ENCODE measurements at places on chromosomes 5 and 9. TPM values are rescaled to one million over a fixed set of nuclear protein-coding genes. Genes with fewer than 3 reads are reported as not detected.

The SPINK7 gene
- total RNA-seq = not detected

The HTR1A gene
- total RNA-seq = not detected

The HRCT1 gene
- total RNA-seq = 5.2 TPM

The HAND1 gene
- total RNA-seq = not detected

The TMEM8B gene
- total RNA-seq = 6.7 TPM

The SEMA5A gene
- total RNA-seq = 7.9 TPM

The BRINP1 gene
- not detected for total RNA-seq

The OR1J2 gene
- not detected for total RNA-seq

The NMUR2 gene
- total RNA-seq = not detected

The CA9 gene
- not detected for total RNA-seq

The CCDC183 gene
- total RNA-seq = 0.71 TPM

The ANXA1 gene
- 1,420 TPM for total RNA-seq

The LIX1 gene
- total RNA-seq = not detected

DNA sequence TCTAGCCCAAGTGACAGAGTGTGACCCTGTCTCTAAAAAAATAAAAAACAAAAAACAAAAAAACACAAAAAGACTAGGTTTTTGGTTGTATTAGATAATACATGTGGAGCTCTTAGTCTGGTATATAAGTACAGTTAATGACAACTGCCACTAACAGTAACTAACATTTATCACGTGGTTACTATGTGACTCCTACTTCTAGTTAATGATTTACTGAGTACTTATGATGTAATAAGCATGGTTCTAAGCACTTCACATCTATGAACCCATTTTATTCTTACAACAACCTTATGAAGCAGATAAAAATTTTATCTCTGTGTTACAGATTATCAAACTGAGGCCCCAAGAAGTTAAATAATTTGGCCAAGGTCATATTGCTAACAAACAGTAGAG lies 6.1 kb upstream of the TMEFF1 start:
- no peak for DNase-seq

DNA sequence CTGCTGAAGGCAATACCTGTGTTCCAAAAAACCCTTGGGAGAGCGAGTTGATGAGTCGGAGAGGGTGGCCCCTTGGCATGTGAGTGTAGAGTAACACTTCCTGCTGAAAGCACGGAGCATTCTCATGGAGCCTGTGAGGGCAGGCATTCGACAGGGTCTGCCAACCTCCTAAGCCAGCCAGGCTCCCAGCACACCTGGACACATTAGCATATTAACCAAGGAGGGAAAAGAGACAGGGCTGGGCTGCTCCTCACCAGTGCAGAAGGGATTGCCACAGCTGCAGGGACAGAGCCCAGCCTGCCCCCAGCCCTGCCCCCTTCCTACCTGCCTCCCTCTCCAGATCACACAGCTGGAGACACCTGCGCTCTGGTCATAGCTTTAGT lies 46.4 kb upstream of the SEMA4D start:
- peak; percentile 37 for DNase-seq

- DNase-seq = no peak
Observed at GRCh38 chr9:1052365-1053281, 2.5 kb downstream of the DMRT2 start.

- no peak for DNase-seq
Observed at GRCh38 chr9:95511952-95512708, 4.6 kb downstream of the PTCH1 start.

DNA sequence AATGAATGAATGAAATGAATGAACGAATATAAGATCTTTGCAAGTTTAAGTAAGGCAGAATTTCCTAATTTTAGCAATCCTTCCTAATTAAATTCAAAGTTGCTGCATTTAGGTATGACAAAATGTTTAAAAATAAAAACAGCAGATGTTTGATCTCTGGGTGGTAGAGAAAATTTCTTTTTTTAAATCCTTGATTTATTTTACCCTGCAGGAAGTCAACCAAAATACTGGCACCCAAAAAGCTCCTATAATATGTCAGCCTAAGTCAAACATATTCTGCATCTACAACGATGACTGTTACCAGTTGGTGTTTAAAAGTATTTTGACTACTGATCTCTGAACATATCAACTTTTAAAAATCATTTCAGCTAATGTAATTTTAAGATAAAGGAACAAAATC lies 58.4 kb downstream of the TTC39B start:
- DNase-seq = no peak

DNA sequence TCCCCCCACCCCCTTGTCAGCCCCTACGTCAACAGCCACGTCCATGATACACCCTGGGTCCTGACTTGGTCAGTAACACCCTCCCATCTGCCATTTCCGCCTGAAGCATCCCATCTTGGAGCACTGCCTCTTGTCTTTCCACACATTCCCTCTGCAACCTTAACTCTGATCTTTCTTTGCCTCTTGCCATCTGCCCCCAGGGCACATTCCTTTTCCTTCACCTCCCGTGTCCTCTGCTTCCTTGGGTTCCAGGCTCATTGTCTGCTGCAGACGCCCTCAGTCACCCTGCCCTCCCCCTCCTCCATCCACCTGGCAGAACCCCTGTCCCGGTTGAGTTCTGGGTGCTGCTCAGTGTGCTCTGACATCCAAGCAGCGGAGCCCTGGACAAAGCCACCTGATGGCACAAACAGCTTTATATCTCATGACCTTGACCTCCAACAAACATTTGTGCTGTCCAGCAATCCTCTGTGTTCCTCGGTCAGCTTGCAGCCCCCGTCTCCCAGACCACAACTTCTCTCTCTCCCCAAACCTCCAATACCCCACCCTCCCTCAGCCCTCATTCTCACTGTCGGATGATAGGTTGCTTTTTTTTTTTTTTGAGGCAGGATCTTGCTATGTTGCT lies 97.7 kb upstream of the IER5L start:
- peak; percentile 64 for DNase-seq

GRCh38 chr5:149300441-149300840 lies 28.8 kb downstream of the AFAP1L1 start:
- no peak for DNase-seq

GRCh38 chr5:177403102-177403791 lies 2.8 kb upstream of the PFN3 start:
- DNase-seq = no peak

DNA sequence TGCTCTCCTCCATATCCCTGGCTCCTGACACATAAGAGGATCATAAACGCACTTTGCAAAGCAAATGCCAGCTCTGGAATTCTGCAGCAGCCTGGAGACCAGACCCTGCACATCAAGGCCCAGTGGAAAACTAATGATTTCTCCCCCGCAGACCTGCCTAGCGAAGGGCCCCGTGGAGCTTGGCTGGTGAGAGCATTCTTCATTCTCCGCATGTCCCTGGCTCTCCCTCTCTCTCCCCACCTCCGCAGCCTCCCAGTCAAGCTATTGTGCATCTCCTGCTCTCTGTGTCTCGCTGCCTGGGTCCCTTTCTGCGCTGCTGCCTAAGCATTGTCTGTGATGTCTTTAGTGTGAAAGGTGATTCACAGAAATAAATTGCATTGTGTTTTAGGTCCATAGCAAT lies 46.7 kb downstream of the GRIA1 start:
- no peak for DNase-seq

- no peak for DNase-seq
Observed at GRCh38 chr9:124613849-124614248, 106.7 kb upstream of the NR5A1 start.

- no peak for DNase-seq
Observed at GRCh38 chr5:128216860-128217531, 133.4 kb downstream of the SLC12A2 start.

- DNase-seq = no peak
Observed at GRCh38 chr9:89638893-89639292, 34.1 kb downstream of the GADD45G start.

- no peak for DNase-seq
Observed at GRCh38 chr5:171634511-171634910, 151.1 kb upstream of the SMIM23 start.

GRCh38 chr5:61534481-61535267 lies 202.6 kb downstream of the ZSWIM6 start:
- DNase-seq = no peak

DNA sequence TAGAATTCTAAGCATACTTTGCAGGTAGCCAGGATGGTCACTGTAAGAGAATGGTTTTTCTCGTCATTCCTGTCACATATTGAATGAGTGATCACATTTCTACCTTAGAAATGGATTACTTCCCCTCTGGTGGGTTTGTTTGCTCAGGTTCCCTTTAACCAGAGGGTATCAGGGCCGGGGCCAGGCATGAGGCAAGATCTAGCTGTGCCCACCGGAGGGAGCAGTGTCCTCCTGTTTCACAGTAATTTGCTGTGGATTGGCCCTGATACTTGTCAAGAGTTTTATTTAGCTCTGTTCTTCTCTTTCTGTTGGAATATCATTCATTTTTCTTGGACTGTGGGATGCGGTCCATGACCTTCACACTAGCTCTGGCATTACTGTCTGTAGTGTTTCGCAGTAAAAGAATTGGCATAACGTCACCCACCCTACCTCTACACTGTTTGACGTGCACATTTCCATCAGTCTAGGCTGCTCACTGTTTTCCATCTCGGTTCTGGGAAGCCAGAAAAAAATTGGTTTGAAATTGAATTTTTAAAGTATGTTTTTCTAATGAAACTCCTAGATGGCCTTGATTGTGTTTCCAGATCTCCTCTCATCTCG lies 42.4 kb upstream of the ZBED3 start:
- DNase-seq = no peak

DNA sequence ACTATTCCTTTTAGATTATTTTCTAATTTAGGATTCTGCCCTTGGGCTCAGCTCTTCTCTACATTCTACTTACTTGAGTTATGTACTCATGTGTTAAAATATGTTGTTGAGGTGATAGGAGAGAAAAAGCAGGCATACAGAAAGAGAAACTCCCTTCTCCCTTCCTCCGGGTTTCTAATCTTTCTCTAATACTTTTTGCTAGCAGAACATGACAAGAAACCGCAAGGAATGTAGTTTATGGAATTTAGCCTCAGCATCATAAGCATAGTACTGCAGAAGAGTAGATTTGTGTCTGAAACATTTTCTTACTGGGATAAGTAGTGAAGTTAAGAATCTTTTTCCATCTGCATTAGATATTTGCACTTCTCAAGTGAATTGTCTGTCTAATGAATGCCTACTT lies 139.5 kb upstream of the CYLC2 start:
- no peak for DNase-seq

DNA sequence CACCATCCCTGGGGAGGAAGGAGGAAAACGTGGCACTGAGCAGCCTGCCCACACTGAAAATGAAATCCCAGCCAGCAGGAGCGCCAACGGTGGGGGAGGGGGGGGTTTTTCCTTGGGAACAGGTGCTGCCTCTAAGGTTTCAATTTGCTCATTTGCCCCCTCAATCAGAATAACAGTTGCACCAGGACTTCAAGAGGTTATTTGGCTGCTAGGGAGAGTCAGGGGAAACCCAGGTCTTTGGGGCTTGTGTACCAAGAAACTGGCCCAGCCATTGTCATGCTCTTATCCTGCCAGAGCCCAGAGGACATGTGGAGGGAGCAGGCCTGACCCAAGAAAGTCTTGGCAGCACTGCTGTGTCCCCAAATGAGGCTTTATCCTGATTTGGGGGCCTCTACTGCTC lies 66.5 kb downstream of the NDFIP1 start:
- peak; percentile 57 for DNase-seq

GRCh38 chr5:37814699-37815098 lies 25.1 kb downstream of the GDNF start:
- no peak for DNase-seq

DNA sequence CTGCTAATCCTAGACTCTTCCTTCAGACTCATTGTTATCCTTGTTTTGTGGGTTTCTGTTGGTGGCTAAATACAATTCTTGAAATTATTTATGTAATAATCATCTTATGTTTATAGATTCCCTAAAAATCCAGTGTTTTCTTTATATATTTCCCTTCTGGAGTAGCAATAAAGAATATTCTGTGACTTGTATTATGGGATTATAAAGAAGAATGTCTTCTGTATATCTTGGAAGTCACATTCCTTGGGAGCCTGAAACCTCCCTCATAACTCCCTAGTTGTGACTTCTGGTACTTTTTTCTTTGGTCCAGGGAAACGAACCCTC lies 356.1 kb downstream of the TMEM167A start:
- DNase-seq = no peak

DNA sequence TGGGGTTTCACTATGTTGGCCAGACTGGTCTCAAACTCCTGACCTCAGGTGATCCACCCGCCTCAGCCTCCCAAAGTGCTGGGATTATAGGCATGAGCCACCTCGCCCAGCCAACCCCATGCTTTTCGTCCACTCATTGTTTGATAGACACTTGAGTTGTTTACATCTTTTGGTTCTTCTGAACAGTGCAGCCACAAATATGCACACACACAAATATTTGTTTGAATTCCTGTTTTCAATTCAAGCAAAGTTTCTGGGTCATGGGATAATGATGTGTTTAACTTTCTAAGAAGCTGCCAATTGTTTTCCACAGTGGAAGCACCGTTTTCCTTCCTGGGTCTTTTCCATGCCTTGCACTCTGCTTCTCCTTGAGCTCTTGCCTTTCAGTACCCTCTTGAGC lies 6.8 kb upstream of the PAEP start:
- DNase-seq = no peak

- no peak for DNase-seq
Observed at GRCh38 chr9:4366591-4367330, 66.9 kb upstream of the GLIS3 start.

GRCh38 chr5:174945853-174946252 lies 221.5 kb downstream of the MSX2 start:
- DNase-seq = no peak

- no peak for DNase-seq
Observed at GRCh38 chr9:133683586-133684120, 47.5 kb downstream of the DBH start.

DNA sequence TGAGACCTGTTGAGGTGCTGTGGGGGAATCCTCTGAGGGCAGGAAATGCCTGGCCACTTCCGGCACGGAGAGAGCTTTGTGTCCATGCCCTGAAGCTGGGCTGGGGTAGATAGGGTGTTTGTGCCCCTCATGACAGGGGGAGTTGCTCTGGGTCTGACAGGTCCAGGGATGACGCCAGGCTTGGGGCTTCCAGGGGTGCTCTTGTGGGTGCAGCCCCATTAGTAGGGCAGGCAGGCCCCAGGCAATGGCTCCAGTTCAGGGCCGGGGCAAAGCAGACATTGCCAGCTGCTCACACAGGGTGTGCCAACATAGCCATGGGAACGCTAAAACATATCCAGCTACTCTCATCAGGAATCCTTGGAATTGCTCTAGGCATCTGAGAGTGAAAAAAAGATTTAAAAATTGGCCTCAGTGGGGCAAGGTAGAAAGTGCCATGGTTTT lies 21.1 kb downstream of the PITX1 start:
- DNase-seq = peak; percentile 59

- no peak for DNase-seq
Observed at GRCh38 chr9:91212596-91213243, 149.0 kb downstream of the AUH start.

DNA sequence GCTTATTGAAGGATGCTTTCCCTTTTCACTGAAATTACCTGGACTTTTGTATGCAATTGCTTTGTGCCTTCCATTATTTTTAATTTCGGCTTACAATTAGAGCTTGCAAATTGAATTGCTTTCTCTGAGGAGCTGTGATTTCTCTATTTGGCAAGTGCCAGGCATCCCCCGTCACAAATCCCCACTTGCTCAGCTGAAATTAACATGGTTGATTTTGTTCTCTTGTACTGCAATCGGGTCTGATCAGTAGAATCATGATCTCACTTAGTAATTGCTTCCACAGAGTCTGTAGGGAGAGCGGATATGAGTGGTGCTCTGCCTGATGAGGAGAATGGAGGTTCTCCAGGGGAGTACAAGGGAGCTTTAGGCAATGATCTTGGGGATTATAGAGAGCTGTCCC lies 495.5 kb upstream of the SGCD start:
- no peak for DNase-seq

GRCh38 chr9:33943389-33943788 lies 105.3 kb downstream of the UBAP2 start:
- no peak for DNase-seq
